ENCODE measurements at places on chromosomes 16 and 17. TPM values are rescaled to one million over a fixed set of nuclear protein-coding genes. Genes with fewer than 3 reads are reported as not detected.

GRCh38 chr16:4089811-4090301, 26.4 kb downstream of the ADCY9 start:
- DNase-seq: no peak

- no peak for DNase-seq
Measured at GRCh38 chr17:74445158-74445557, 13.3 kb downstream of the GPRC5C start.

- DNase-seq: no peak
Measured at GRCh38 chr17:58507123-58507634, 7.3 kb downstream of the MTMR4 start.

GRCh38 chr16:89924297-89924924, 1.3 kb downstream of the TUBB3 start:
- DNase-seq: no peak

DNA sequence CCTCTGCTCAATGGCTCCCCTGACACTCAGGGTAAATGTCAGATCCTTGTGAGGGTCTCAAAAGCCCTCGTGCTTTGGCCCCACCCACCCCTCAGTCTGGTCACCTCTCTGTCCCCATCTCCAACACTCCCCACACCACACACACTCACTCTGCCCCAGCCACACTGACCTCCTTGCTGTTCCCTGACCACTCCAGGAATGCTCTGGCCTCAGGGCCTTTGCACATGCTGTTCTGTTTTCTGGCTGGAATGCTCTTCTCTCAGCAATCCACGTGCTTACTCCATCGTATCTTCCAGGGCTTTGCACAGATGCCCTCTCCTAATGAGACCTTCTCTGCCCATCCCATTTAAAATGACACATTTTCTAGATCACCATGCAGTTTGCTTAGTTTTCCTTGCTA, 28.2 kb downstream of the GAS7 start:
- DNase-seq: no peak

- DNase-seq: no peak
Measured at GRCh38 chr17:59846394-59847165, 46.2 kb downstream of the TUBD1 start.

DNA sequence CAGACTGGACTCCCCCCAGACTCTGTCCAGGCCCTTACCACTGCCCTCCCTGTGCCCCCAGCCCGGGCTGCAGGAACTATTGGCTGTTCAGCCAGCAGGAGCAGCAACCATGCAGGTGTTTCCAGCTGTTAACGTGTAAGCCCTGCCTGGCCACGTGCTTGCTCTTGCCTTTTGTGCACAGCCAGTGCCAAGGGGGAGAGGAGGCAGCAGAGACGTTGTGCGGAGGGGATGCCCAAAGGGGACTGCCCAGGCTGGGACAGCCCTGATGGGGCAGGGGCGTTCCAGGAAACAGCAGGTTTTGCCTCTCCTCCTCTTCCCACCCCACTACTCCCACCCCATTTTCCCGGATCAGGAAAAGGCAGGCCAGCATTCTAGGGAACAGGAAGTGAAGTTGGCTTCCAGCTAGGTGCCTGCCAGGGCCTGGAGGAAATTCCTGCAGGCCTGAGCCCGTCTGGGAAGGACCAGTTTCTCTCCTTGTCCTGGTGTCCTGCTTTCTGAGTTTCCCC, 16.7 kb upstream of the LASP1NB start:
- no peak for DNase-seq

DNA sequence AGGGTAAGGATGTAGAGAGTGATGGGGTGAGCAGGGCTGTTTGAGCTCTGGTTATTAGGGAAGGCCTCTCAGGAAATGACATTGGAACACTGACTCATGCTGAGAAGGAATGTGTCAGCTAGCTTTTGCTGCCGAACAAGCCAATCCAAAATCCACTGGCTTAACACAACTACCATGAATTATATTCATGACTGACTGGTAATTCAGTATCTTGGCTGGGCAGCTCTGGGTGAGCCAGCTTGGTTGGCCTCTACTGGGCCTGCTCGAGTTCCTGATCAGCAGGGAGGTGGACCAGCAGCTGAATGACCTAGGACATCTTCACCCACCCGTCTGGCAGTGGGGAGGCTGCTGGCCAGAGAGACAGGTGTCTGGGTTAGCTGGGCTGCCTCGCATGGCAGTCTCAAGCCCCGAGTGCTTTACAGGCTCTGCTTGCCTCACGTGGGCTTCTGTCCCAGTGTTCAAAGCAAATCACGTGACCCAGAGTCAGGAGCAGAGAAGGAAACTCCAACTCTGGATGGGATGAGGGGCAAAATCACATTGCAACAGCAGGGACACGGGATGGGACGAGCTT, 209.4 kb downstream of the KATNIP start:
- DNase-seq: no peak

The LRRC75A gene
- 4.7 TPM for polyA plus RNA-seq

The CTRL gene
- polyA plus RNA-seq: 7.0 TPM

Data from right renal cortex interstitium (tissue), 3 donors.